ENCODE measurements at places on chromosomes 6 and 20.
A peak's percentile ranks its signal among the peaks of the same experiment; 100 is the strongest.

DNA sequence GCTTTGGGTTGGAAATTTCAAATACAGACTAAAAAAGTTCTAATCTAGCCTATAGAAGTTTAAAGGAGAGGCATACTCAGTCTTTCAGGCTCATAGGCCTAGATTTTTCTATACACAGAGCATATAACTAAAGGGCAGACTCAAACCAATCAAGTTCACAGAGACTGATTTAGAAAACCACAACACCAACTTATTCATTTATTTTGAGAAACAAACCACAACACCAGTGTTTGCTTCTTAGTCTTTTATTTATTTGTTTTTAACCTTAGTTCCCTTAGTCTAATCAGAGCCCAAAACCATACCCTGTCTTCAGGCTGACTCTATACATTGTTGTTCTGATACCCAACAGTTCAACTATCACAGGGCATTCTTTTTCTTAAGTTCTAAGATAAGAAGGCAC is 103.7 kb downstream of the REV3L start:
- no peak for DNase-seq

- DNase-seq = no peak
These were observed 16.6 kb upstream of the CCND3 start for GRCh38 chr6:41958022-41958856.

DNA sequence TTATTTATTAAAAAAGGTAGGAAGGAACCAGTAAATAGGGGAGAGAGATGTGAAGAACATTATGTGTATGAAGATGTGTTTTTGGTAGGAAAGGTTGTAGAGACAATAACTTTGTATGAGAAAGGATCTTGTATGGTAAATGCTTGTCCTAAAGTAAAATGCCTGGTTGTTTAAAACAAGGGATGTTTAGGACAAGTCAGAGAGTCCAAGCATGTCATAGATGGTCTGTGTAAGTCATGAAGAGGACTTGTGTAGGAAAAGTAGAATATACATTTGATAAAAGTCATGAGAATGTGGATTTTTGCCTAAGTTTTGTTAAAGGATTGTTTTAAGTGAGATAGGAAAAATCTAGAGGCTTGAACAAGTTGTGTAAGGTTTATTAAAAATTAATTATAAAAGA is 325.1 kb downstream of the CDH26 start:
- DNase-seq = no peak

DNA sequence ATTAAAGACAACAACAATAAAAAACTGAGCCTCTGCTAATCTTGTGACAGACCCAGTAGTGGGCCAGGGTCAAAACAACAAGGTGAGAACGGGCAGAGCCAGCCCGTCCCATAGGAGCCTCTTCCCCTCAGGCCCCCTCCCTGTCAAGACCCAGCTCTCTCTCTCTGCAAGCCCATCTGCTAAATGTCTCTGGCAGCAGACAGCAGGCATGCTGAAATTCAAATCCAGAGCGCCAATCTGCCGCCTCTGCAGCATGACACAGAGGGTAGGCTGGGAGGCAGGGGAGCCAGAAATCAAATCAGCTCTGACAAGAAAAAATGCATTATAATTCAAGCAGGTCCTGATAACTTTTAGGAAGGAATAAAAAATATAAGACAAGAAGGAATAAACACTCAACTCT is 26.3 kb downstream of the METTL24 start:
- DNase-seq = no peak

GRCh38 chr6:161127071-161127740 is 135.6 kb downstream of the MAP3K4 start:
- DNase-seq = no peak

DNA sequence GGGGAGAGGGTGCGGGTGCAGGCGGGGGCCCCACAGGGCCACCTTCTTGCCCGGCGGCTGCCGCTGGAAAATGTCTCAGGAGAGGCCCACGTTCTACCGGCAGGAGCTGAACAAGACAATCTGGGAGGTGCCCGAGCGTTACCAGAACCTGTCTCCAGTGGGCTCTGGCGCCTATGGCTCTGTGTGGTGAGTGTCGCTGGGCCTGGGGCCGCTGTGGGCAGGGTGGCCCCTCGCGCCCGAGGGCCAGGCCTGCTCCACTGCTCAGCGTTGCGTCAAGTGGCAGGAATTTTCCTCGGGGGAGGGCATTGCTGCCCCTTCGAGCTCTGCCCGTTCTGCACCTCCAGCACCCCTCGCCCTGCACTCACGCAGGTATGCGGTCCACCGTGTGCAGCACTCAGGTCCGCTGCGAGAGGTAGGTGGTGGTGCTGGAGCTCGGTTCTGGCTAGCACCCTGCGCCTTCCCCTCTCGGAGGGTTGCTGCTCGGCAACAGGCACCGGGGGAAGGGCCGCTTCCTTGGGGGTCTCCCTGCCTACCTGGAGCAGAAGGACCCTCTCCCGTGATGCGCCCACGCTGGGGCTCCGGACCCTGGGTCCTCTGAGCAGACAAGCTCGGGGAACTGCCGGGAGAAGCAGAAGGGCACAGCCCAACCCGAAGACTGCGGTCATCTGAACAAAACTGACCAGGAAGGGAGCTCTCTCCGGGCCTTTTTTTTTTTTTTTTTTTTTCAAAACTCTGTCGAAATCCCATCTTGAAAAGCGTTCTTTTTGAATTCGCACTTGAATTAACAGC is 674 bp downstream of the MAPK14 start:
- DNase-seq = peak; percentile 48

GRCh38 chr6:126377594-126378153 is 37.8 kb downstream of the CENPW start:
- no peak for DNase-seq
